PC-3 (cell line): ENCODE measurements at places on chromosomes 6 and 20. TPM values are rescaled to one million over a fixed set of nuclear protein-coding genes. Genes with fewer than 3 reads are reported as not detected.

GRCh38 chr6:34746104-34746846 lies 11.0 kb upstream of the SNRPC start:
- H3K27ac ChIP-seq, result no peak overlapping the region
- H3K27me3 ChIP-seq, result no peaks in the 10 kb centered on the region
- no peak for DNase-seq
- no peaks in the 10 kb centered on the region for H3K36me3 ChIP-seq

- no peak overlapping the region for H3K27ac ChIP-seq
- H3K27me3 ChIP-seq, result no peaks in the 10 kb centered on the region
- H3K36me3 ChIP-seq, result no peaks in the 10 kb centered on the region
- no peaks in the 10 kb centered on the region for H3K4me1 ChIP-seq
- no peak overlapping the region for H3K4me3 ChIP-seq
Observed at GRCh38 chr20:32560482-32560988, 24.6 kb downstream of the NOL4L start.

GRCh38 chr6:139881728-139882211 lies 507.3 kb upstream of the CITED2 start:
- H3K27me3 ChIP-seq, result no peaks in the 10 kb centered on the region
- H3K4me3 ChIP-seq, result no peak overlapping the region
- no peaks in the 10 kb centered on the region for H3K36me3 ChIP-seq
- peaks cover 18% of the 10 kb centered on the region for H3K4me1 ChIP-seq
- DNase-seq, result peak; percentile 54
- H3K27ac ChIP-seq, result no peak overlapping the region

GRCh38 chr20:46406986-46407670 lies 713 bp upstream of the ELMO2 start:
- no peaks in the 10 kb centered on the region for H3K27me3 ChIP-seq
- H3K36me3 ChIP-seq, result no peaks in the 10 kb centered on the region
- no peak overlapping the region for H3K27ac ChIP-seq
- H3K4me3 ChIP-seq, result peak overlapping the region; percentile 92
- DNase-seq, result peak; percentile 66

The RAET1E gene
- 0.40 and 1.7 TPM in 2 replicates for total RNA-seq

- H3K4me3 ChIP-seq, result no peak overlapping the region
- H3K36me3 ChIP-seq, result peaks cover 9% of the 10 kb centered on the region; the same call in 1 of the 2 replicates
- no peak for DNase-seq
Observed at GRCh38 chr6:20554326-20554725, 20.1 kb downstream of the CDKAL1 start.

- H3K27me3 ChIP-seq, result no peaks in the 10 kb centered on the region
- no peak for DNase-seq
- no peak overlapping the region for H3K27ac ChIP-seq
- no peaks in the 10 kb centered on the region for H3K4me1 ChIP-seq
- H3K36me3 ChIP-seq, result no peaks in the 10 kb centered on the region
Observed at GRCh38 chr6:82437701-82438100, 74.1 kb downstream of the TPBG start.

DNA sequence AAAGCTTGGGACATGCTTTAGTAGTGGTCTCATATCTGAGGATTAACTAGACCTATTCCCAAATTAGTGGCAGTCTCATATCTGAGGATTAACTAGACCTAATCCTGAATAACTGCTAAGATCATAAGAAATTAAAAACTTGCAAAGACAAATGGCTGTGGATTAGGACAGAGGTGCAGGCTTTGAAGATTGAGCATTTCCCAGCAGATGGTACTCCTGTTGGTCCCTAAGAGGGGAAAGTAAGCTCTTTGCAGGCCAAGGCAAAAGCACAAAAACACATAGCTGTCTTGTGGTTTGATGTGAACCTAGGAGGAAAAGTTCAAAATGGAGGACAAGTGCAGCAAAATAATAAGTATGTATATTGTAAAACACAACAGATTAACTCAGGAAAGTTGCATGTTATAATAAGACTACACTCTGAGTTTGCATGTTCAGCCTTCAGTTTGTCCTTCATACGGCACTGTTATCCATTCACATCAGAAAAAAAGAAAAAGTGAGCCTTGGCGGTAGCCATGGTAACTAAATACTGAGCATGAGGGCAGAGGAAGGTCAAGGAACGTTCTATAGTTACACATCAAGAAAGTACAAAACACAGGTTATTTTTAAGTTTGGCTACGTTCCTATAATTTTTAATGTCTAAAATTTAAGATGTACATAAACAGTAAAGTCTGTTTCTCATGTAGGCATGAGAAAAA lies 62.8 kb downstream of the FILIP1 start:
- H3K4me1 ChIP-seq, result peaks cover 7% of the 10 kb centered on the region; the same call in 1 of the 2 replicates
- no peak overlapping the region for H3K27ac ChIP-seq
- H3K36me3 ChIP-seq, result no peaks in the 10 kb centered on the region

The SH3BGRL2 gene
- total RNA-seq, result 3.7 and 3.8 TPM in 2 replicates

GRCh38 chr20:45450097-45450818 lies 19.3 kb upstream of the WFDC2 start:
- no peaks in the 10 kb centered on the region for H3K36me3 ChIP-seq
- no peak overlapping the region for H3K27ac ChIP-seq

DNA sequence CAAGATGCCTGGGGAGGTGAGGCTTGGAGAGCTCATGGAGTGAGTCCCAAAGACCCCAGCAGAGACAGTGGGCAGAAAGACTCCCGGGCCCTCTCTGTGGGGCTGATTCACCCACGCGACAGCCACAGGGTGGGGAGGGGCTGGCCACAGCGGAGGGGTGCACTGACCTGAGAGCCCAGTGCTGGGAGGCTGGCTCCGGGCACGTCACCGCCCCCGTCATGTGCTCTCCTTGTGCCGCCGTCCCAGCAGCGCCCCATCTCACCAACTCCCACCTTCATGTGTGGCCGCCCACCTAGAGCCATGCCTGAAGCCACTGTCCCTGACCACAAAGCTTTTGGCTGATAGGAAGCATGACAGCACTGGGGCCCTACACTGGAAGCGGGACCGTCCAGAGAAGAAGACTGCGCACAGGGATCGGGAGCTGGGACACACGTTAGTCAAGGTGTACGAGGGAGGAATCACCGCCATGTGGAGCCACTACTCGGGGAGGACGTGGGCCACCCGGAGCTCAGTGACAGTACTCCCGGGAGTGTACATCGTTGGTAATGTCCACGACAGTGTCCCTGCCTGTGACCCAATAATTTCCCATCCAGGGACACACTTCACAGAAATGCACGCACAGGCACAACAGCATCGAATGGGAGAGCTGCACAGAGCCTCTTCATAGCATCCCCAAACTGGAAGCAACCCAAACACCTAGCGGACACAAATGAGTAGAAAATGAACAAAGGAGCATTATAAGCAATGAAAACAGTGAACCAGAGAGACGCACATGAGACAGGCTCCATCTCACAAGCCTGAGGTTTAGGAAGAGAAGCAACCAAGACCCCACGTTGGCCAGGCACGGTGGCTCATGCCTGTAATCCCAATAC lies 28.4 kb upstream of the FOXC1 start:
- H3K27ac ChIP-seq, result no peak overlapping the region
- peaks cover 39% of the 10 kb centered on the region for H3K27me3 ChIP-seq
- DNase-seq, result no peak

GRCh38 chr6:112475083-112475482 lies 128.0 kb downstream of the RFPL4B start:
- no peaks in the 10 kb centered on the region for H3K27me3 ChIP-seq
- DNase-seq, result no peak
- peak overlapping the region; percentile 11; the same call in 1 of the 2 replicates for H3K27ac ChIP-seq

The SRF gene
- total RNA-seq, result 35.0 and 44.3 TPM in 2 replicates

DNA sequence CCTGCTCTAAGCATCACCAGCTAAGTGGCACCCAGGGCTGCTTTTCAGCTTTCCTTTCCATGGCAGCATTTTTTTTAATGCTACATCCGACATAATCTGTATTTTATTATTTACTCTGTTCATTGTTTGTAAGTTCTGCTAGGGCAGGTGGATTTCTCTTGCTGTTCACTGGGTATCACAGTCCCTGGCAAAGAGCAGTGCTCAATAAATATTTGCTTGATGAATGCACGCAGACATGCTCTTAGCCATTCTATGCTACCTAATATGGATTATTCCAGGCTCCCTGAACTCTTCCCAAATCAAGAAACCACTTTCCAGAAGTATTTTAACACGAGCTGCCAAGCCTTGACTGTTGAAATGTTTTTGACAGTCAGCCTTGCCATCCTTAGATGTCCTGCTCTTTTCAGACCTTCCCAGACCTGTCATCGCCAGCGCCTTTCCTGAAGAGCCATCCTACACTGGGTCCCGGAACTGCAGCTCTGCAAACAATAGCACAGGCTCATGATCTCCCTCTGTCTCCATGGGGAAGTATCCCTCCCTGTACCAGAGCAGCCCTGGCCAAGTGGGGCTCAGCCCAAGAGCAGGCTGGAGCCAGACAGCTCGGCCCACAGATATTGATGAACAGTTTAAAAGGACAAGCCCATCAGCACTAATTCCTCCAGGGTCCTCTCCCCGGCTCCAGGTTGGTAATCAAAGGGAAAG lies 136.5 kb upstream of the CDH4 start:
- H3K27me3 ChIP-seq, result peaks cover 17% of the 10 kb centered on the region; the same call in 1 of the 2 replicates
- no peaks in the 10 kb centered on the region for H3K4me1 ChIP-seq
- H3K36me3 ChIP-seq, result no peaks in the 10 kb centered on the region
- no peak overlapping the region for H3K27ac ChIP-seq
- no peak overlapping the region for H3K4me3 ChIP-seq

DNA sequence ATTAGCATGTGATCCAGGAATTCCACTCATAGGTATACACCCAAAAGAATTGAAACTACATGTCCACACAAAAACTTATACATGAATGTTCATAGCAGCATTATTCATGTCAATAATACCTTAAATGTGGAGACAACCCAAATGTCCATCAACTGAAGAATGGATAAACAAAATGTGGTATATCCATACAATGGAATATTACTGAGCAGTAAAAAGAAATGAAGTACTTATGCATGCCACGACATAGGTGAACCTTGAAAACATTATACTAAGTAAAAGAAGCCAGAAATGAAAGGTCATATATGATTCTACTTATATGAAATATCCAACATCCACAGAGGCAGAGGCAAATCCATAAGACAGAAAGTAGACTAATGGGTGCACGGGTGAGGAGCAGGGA lies 159.9 kb downstream of the UNC5CL start:
- H3K36me3 ChIP-seq, result no peaks in the 10 kb centered on the region
- no peak for DNase-seq
- peaks cover 23% of the 10 kb centered on the region for H3K27me3 ChIP-seq
- no peak overlapping the region for H3K4me3 ChIP-seq
- H3K27ac ChIP-seq, result no peak overlapping the region

DNA sequence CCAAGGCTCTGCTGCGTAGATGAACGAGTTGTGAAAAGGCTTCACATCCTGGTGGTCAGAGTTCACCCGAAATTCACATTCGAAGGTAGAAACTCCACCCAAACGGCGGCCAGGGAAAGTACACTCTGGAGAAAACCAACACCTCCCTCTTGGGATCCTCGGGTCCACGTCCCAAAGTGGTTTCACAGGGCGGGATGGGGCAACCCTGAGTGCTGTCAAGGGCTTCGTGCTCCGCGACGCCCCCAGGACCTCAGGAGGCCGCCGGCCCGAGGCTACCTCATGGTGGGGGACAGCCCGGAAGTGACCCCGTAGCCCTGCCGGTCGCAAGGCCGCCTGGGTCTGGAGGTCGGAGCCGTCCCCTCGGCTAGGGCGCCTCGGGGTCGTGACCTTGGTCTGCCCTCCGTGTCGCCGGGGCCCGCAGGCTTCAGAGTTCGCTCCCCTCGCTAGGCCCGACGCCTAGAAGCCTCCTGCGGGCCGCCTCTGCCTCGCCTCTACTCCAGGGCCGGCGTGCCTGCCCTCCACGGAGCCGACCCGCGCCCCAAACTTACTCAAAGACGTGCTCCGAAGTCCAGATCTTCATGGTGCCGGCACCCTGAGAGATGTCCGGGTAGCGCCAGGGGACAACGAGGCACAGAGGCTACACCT lies at the start of gene PRELID3B:
Gene PRELID3B, minus strand, starts transcription at position 636 of the 645 bp plus-strand sequence. Its CDS starts 56 bp downstream, at position 580.
- peaks cover 31% of the 10 kb centered on the region for H3K36me3 ChIP-seq
- peak; percentile 59 for DNase-seq
- peak within 1 kb of the TSS; percentile 72 for H3K4me3 ChIP-seq
- peaks cover 48% of the 10 kb centered on the region for H3K4me1 ChIP-seq
- peak within 1 kb of the TSS; percentile 87 for H3K27ac ChIP-seq
- no peaks in the 10 kb centered on the region for H3K27me3 ChIP-seq

DNA sequence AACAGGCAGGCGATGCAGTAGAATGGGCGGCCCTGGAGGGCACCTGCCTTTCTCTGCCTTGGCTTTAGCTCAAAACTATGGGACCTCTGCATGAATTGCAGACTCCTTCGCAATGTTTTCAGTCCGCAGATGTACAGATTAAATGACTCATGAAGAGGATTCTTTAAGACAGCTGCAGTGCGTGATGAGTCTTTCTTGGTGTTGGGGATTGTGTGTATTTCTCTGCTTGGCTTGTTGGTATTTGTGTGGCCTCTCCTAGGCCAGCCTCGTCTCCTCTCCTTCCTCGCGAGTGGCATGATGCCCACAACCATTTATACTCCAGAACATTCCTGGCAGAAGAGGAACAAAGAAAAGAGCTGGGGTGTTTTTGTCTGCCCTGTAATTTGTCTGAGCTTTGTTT lies 110.6 kb downstream of the SYNDIG1 start:
- no peaks in the 10 kb centered on the region for H3K4me1 ChIP-seq
- no peak overlapping the region for H3K27ac ChIP-seq
- no peak for DNase-seq
- no peak overlapping the region for H3K4me3 ChIP-seq
- H3K36me3 ChIP-seq, result no peaks in the 10 kb centered on the region
